ENCODE measurements at places on chromosomes 12 and 14. TPM values are rescaled to one million over a fixed set of nuclear protein-coding genes. Genes with fewer than 3 reads are reported as not detected.

Gene FGF6
- total RNA-seq = not detected

Gene GLI1
- total RNA-seq = 0.92 TPM

Gene ISM2
- not detected for total RNA-seq

Gene RPL36AL
- 138 TPM for total RNA-seq

Gene KRT4
- total RNA-seq = not detected

Gene KCNK13
- 6.7 TPM for total RNA-seq

Gene TBX5
- total RNA-seq = 55.8 TPM

Gene SRGAP1
- 2.2 TPM for total RNA-seq

GRCh38 chr14:103693515-103693914 is 21.7 kb downstream of the XRCC3 start:
- no peak for DNase-seq

GRCh38 chr12:25421651-25422167 is 131.4 kb downstream of the LMNTD1 start:
- DNase-seq = no peak

DNA sequence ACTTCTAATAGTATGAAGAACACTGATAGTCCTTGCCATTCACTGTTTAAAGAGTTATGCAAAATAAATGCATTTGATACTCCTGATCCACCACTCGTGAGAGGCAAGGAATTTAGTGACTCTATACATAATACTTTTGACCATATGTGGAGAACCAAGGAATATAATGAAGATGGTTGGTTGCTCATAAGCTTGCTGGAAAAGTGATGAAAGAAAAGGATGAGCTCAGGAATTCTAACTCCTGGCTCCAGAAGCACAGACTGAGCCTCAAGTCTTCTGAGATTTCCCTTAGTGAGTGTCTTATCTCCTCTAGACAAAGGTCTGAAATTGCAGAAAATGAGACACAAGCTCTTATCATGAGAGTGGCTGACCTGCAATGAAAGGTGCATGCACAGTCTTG is 57.1 kb upstream of the KRAS start:
- no peak for DNase-seq

DNA sequence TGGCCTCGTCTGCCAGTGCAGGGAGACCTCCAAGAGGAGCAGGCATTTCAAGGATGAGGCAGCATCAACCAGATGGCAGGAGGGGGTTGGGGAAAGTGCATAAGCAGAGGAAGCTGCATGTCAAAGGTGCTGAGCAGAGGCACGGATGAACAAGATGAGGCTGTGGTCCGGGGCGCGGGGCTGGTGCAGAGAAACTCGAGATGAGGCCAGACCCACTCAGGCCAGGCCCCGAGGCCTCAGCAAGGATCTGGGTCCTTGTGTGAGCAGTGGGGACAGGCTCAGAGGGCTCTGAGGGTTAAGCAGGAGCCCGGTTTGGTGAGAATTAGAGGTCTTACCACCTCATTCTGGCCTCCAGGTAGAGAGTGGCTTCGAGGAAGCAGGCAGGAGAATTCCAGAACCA is 98.8 kb downstream of the DICER1 start:
- DNase-seq = no peak

DNA sequence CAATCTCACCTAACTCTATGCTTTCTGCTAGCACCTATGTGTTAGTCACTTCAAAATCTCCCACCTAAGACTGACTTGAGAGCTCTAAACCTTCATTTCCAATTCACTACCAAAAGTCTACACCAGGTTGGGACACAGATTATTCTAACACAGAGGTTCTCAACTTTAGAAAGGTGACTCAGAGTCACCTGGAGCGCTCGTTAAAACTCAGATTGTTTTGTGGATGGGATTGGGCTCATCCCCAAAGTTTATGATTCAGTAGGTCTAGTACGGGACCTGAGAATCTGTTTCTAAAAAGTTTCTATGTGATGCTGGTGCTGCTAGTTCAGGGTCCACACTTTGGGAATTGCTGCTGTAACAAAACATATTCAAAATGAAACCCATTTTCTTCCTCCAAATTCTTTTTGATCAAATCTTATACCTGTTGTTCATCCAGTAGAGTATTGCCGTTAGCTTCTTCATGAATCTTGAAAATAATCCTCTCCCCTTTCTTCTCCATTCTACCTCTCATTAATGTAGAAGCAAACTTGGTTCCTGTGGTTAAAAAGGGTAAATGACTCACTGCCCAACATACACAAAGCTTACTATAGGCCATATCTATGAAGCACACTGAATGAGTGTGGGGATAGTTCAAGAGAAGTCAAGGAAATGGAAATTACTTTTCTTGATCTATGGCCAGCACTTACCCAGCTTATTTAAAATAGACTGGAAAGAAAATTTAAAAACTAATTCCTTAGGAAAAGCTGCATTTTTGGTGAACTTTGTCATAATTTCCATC is 206.7 kb downstream of the KIF21A start:
- no peak for DNase-seq

- no peak for DNase-seq
Measured at GRCh38 chr12:66624806-66625205, 54.1 kb downstream of the GRIP1 start.

- DNase-seq = no peak
Measured at GRCh38 chr12:25372969-25373817, 122.5 kb upstream of the KRAS start.

DNA sequence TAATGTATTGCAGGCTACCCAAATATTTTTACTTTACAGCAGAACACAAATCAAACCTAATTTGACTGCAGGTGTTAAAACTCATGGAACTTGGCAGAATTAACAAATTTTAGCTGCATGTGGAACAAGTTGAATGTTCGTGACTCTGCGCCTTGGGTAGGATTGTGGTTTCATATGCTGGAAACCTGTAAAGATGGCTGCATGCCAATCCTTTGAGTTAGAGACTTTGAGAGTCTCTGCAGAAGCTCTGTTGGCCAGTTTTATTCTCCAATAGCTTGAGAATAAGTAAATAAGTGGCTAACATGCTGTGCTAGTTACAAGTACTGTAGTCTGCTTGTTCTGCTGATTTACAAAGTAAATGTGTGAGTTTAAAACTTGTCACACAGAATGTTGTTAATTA is 77.8 kb downstream of the PDE6H start:
- DNase-seq = no peak

GRCh38 chr12:7431993-7432685 is 11.8 kb downstream of the CD163L1 start:
- no peak for DNase-seq

- no peak for DNase-seq
Measured at GRCh38 chr12:77571127-77571526, 259.6 kb upstream of the NAV3 start.

DNA sequence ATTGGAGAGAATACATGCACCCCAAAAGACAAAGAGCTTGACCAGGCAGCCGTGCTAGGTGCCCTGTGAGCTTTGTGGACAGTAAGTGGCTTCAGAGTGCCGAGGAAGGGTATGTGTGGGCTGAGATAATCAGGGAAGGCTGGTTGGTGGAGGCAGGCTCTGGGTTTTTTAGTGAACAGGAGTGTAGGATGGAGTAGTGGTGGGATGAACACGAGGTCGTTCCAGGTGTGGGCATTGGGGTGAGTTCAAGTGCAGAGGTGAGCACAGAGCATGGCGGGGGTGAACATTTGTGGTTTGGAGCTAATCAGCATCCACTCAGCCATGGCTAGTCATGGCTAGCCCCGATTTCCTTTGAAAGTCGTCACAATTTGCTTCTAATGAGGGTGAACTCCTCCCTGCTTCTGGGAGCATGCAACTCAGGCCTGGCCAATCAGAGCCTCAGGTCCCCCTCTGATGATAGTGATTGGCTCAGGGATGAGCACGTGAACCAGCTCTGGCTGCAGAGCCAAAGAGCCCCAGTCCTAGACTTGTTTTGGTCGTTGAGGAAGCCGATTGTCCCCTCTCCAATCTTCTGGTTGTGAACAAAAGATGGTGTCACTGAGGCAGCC is 40.7 kb upstream of the TCL1B start:
- DNase-seq = no peak

DNA sequence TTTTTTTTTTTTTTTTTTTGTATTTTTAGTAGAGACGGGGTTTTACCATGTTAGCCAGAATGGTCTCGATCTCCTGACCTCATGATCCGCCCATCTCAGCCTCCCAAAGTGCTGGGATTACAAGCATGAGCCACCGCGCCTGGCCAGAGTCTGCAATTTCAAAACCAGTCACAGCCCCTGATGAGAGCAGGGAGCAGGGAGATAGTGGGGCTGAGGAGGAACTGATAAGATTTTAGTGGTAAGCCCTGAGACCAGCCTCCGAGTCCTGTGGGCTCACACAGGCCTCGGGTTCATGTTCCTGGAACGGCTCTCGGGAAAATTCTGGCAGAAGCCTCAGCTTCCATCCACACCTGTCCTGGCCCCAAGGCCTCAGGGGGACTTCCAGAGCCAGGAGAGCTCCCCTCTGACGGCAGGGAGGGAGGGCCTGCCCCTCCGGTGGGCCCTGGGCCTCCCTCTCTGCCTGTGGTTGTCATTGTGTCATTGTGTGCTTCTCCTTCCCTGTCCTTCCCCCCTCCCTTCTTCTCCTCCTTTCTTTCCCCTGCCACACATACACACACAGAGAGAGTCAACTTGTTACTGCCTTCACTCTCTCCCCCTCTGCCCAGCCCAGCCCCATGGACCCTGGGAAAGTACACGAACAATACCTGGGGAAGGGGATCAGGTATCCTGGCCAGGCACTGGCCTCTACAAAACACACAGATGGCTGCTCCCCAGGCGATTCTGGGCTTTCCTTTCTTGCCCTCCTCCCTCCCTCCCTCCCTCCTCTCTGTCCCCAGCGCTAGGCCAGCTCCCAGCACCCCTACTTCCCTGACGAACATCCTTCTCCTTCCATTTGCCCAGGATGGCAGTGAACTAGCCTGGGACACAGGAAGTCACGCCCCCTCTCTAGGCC is 294.1 kb downstream of the DPF3 start:
- DNase-seq = no peak

GRCh38 chr12:33486058-33486457 is 46.4 kb upstream of the SYT10 start:
- DNase-seq = no peak

- no peak for DNase-seq
Measured at GRCh38 chr12:104502217-104502616, 45.5 kb downstream of the CHST11 start.

- DNase-seq = no peak
Measured at GRCh38 chr12:89389755-89390661, 37.7 kb upstream of the DUSP6 start.

DNA sequence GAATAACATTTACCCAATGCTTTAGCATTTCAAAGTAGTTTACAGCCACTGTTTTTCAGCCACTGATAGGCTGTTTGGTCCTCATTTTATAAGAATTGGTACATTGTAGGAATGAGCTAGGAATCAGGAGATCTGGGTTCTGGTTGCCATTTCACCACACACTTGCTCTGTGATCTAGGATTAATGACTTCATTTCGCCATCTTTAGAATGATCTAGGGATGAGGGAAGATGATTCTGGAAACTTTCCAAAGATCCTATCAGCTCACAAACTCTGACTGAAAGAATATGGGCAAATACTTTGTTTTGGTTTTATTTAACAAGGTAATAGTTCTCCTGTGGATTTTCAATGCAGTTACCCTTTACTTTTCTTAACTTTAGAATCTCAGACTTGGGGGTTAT is 155.0 kb downstream of the GCH1 start:
- DNase-seq = no peak

- no peak for DNase-seq
Measured at GRCh38 chr14:97185186-97185585, 388.0 kb downstream of the VRK1 start.

GRCh38 chr12:26402648-26403047 is 207.3 kb downstream of the SSPN start:
- DNase-seq = no peak

GRCh38 chr14:34817768-34818167 is 57.4 kb downstream of the BAZ1A start:
- DNase-seq = no peak

DNA sequence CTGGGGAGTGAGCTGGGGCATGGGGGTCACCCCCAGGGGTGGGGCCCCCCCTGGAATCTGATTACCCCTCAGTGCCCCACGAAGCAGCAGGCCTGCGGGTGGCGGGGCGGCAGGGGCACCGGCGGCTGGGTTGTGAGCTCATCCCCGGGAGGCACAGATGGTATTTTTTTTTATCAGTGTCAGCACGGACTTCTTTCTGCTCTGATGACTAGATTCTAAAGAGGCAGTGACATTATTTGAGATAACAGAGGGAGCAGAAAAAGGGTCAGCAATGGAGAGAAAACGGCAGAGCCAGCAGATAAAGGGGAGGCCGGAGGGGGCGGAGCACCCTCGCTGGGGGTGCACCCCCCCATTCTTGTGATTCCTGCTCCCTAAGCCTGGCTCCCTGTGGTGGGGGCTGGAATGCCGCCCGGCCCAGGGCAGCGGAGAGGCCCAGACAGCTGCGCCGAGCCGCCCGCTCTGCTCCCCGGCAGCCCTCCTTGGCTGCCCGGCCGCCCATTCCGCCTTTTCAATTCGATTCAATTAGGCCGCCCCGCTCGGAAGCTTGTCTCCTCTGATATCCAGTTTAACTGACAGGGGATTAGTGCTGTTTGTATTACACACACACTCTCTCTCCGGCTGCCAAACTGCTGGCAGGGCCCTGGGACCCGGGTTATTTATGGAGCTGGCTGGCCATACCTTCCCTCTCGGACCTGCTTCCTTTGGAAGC is 32.9 kb downstream of the MVK start:
- no peak for DNase-seq

DNA sequence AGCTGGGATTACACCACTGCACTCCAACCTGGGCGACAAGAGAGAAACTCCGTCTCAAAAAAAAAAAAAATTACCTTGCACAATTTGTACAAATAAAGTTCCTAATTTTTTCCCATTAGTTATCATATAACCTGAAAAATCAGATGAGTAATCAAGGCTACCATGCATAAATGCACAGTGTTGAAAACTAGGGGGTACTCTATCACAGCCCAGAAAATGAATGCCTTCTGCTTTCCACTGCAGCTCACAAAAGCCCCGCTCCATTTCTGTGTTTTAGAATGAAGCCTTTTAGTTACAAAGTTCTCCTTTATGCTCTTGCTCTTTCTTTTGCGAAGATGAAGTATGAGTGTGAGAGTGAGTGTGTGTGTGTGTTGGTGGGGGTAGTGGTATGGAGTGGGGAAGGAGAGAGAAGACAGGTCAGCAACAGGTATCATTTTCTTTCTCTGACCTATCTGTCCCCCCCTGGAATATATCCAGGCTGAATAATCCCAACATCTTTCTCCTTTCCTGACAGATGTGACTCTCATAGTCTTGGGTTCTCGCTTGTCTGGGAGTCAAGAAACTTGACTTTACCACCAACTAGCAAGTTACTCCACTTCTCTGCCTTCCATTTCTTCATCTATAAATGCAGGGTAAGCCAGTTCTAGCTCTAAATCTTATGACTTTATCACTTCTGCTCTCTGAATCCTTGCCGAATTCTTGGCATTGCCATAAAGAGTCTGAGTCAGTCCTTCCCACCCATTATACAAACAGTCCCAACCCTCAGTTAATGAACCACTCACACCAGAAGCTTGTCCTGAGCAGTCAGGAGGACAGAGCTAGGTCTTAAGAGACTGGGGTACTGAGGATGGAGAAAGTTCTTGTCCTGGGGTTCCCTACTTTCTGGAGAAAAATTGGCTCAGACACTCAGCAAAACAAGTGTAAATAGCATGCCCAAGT is 16.1 kb downstream of the BIN2 start:
- DNase-seq = no peak

GRCh38 chr12:129790930-129791329 is 112.9 kb downstream of the TMEM132D start:
- DNase-seq = no peak
